Left cardiac atrium (tissue), 4 donors: ENCODE measurements at places on chromosomes 3 and 15. TPM values are rescaled to one million over a fixed set of nuclear protein-coding genes. Genes with fewer than 3 reads are reported as not detected.

Gene SAMD7
- total RNA-seq = not detected

GRCh38 chr3:10683106-10683505, 132.9 kb upstream of the SLC6A11 start:
- no peak for DNase-seq

DNA sequence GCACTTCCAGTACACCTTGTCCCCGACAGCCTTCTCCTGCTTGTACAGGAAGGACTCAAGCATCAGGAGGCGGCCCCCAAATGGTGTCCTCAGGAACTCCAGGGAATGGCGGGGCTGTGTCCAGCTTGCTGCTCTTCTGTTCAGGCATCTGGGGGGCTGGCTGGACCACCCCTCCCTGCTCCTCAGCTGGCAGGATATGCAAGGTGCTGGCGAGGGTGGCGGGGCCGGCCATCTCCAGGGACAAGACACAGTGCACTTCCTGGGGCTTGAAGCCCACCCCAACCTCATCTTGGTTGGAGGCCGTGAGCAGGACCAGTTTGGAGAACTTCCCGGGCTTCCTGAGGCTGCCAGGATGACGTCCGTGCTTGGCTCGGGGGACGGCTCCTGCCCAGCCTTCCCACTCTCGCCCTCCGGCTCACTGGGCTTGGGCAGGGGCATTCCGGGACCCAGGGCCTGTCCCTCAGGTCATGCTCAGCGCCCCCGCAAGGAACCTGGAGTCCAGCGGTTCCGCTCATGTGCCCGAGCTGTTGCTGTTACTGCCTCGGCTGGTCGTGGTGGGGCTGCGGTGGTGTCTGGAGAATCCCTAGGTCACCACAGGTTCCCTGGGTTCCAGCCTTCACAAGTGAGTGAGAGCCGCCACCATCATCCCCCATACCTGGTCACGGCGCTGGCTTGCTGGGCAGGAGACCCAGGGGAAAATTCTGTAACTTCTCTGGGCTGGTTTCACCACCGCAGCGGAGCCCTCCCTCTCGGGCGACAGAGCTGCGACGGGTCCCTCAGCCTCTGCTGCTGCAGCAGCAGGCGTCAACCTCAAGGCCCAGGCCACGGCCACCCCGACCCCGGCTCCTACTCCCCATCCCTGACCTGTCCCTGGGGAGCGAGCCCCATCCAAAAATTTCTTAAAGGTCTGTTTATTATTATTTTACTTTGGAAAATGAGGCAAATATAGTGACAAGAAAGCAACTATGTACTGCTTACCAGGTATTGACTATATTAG, 82.8 kb upstream of the FXR1 start:
- DNase-seq = no peak

- DNase-seq = no peak
Observed at GRCh38 chr15:96332637-96333121, 2.2 kb downstream of the NR2F2 start.

GRCh38 chr15:74727727-74728126, 2.4 kb upstream of the CYP1A1 start:
- DNase-seq = peak; percentile 28

DNA sequence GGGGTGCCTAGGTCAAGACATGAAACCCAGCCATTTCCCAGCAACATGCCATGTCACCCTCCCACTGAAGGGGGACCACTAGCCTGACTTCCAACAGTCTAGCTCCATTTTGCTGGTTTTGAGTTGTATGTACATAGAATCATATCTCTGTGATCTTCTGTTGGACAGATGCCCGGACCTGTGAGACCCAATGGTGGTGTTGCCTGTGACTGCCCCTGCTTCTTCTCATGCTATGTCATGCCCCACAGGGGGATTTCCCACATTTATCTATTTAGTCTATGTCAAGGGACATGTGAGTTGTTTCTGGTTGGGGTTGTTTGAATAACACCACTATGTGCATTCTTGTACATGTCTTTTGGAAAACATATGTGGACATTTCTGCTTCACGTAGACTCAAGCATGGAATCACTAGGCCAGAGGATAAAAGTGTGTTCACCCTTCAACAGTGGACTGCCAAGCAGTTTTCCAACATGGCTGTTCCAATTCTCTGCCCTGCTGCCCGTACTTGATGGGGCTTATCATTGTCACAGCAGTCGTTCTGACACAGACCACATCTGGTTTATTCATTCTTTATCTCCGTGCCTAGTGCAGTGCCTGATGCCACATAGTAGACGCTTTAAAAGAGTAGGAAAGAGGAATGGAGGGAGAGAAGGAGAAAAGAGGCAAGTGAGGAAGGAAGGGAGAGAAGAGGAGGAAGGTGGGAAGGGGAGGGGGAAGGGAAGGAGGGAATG, 114.4 kb downstream of the TPRA1 start:
- no peak for DNase-seq

Gene LYZL4
- not detected for total RNA-seq

DNA sequence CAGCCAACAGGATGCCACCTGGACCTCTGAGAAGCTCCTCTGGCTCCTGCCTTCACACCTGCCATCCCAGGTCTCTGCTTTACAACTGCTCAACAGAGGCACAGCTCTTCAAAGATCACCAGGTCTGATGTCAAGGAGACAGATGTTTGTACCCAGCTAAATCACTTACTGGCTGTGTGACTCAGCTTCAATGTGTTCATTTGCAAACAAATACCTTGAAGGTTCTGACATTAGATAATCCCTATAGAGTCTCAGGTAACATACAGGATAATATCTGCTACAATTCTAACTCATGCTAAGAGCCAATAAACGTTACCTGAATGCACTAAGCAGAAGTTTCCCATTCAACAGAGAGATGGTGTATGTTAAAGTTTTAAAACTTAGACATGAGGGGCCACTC, 163.4 kb upstream of the IGF1R start:
- DNase-seq = no peak

DNA sequence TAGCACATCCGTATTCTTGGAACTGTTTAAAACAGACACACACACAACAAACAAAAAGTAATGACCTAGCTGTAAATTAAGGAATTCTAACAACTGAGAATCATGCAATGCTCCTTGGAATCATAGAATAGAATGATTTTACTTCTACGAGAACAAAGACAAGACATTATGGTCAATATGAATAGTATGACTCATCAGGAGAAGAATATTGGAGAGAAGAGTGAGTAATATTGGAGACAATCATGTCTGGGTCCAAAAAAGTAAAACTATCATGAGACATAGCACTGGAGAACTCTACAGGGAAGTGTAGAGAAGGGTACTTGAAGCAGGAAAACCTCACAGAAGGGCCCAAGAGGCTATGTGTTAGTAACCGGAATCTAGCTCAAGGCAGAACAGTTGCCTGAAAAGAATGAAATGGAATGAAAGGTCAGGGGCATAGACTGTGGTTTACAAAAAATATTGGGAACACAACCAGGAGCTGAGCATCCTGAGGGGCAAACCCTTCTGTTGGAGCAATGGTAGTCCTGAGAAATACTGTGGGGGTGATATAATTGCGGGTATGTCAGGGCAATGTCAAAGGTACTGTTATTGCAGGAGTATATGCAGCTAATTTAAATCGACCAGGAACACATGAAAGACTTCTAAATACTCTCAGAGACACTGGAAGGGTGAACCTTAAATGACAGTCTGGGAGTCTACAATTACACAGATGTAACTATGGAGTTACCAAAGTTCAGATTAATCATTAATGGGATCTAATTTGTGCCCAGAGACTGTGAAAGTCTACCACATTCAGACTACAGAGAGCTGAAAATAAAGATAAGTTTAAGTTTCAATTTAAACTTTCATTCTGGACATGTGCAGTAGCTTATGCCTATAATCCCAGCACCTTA, 201.2 kb downstream of the BCHE start:
- DNase-seq = no peak
